Activated naive CD8-positive, alpha-beta T cell treated with anti-CD3 and anti-CD28 coated beads, Interleukin-2, amount 10 ng/mL, durations not matched to agents 7 days and 5 days (primary cell): ENCODE measurements at places on chromosomes 1 and 21. TPM values are rescaled to one million over a fixed set of nuclear protein-coding genes. Genes with fewer than 3 reads are reported as not detected.

NPHS2 gene
- total RNA-seq = not detected

SHISAL2A gene
- 28.8 TPM for total RNA-seq

AMY1A gene
- total RNA-seq = not detected

CD46 gene
- total RNA-seq = 151 TPM

ACTL8 gene
- total RNA-seq = not detected

DVL1 gene
- total RNA-seq = 37.4 TPM

TMEM240 gene
- 1.9 TPM for total RNA-seq

FAM72C gene
- 9.1 TPM for total RNA-seq

PIGR gene
- total RNA-seq = not detected

TNFRSF9 gene
- 3.2 TPM for total RNA-seq

INTS7 gene
- total RNA-seq = 22.6 TPM

FAM72B gene
- total RNA-seq = 24.1 TPM

PTGS2 gene
- total RNA-seq = not detected

PTAFR gene
- 0.99 TPM for total RNA-seq

IFNLR1 gene
- total RNA-seq = 7.9 TPM

CRYBG2 gene
- 10.3 TPM for total RNA-seq

GJB4 gene
- not detected for total RNA-seq

DYRK1A gene
- total RNA-seq = 109 TPM

TCHHL1 gene
- total RNA-seq = not detected

LCE1C gene
- total RNA-seq = not detected

PRRX1 gene
- total RNA-seq = not detected

TIE1 gene
- 0.75 TPM for total RNA-seq
